ENCODE measurements at places on chromosomes 1 and 21.

GRCh38 chr1:194968916-194969315, 1639.3 kb downstream of the KCNT2 start:
- DNase-seq = no peak

GRCh38 chr1:172382990-172383389, 37.5 kb upstream of the C1orf105 start:
- DNase-seq = no peak

GRCh38 chr1:206784471-206784903, 12.2 kb upstream of the IL10 start:
- no peak for DNase-seq

- peak; percentile 28 for DNase-seq
Measured at GRCh38 chr1:100710906-100711682, 8.4 kb upstream of the VCAM1 start.

- DNase-seq = no peak
Measured at GRCh38 chr1:87134625-87135328, 193.9 kb upstream of the LMO4 start.

DNA sequence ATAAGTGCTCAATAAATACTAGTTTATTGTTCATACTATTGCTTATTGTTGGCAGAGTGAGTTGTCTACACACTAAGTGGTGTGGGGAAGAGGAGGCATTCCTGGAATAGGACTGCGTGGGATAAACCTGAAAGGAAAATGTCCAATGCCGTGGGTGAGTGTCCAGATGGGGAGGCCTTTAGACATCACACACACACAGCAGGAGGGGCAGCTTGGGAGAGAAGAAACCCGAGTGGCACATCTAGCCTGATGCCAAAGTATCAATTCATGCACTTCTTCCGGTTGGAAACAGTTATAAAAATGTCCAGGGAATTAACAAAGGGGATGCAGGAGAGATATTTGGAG, 27.3 kb downstream of the CCN1 start:
- DNase-seq = no peak

All from suppressor macrophage (primary cell).